ENCODE measurements at places on chromosomes 7 and 10. TPM values are rescaled to one million over a fixed set of nuclear protein-coding genes. Genes with fewer than 3 reads are reported as not detected.

GIMAP4 gene
- total RNA-seq: 25.3 TPM

COL17A1 gene
- total RNA-seq: 149 TPM

PVRIG gene
- 1.7 TPM for total RNA-seq

GCK gene
- 1.7 TPM for total RNA-seq

CCDC3 gene
- 12.8 TPM for total RNA-seq

ANXA8L1 gene
- 179 TPM for total RNA-seq

GUSB gene
- 34.6 TPM for total RNA-seq

CHRM2 gene
- 1.2 TPM for total RNA-seq

MMD2 gene
- total RNA-seq: not detected

ARHGAP22 gene
- 3.2 TPM for total RNA-seq

TFPI2 gene
- total RNA-seq: 0.74 TPM

GRM3 gene
- total RNA-seq: not detected

HTRA1 gene
- total RNA-seq: 116 TPM

IDI2 gene
- total RNA-seq: not detected

SH2D4B gene
- not detected for total RNA-seq

Measured in vagina (tissue), 2 donors.